ENCODE measurements at places on chromosomes 16 and 17.

- DNase-seq: no peak
Measured at GRCh38 chr17:79272666-79273219, 198.1 kb downstream of the ENGASE start.

DNA sequence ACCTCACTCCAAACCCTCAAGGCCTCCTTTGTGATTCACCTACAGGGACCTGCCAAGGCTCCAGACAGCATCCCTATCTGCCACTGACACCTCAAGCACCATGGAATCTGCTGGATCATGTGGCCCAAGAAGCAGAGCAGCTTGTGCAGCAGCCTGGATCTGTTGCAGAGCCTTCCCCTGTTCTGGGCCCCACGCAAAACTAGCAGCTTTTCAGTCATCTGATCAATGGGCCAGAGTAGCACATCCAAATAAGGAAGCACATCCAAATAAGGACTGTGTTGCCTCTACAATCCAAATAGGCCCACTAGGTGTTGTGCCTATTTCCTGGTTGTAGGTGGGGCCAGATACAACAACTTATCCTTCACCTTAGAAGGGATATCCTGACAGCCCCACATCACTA lies 97.1 kb upstream of the GNAO1 start:
- DNase-seq: no peak

DNA sequence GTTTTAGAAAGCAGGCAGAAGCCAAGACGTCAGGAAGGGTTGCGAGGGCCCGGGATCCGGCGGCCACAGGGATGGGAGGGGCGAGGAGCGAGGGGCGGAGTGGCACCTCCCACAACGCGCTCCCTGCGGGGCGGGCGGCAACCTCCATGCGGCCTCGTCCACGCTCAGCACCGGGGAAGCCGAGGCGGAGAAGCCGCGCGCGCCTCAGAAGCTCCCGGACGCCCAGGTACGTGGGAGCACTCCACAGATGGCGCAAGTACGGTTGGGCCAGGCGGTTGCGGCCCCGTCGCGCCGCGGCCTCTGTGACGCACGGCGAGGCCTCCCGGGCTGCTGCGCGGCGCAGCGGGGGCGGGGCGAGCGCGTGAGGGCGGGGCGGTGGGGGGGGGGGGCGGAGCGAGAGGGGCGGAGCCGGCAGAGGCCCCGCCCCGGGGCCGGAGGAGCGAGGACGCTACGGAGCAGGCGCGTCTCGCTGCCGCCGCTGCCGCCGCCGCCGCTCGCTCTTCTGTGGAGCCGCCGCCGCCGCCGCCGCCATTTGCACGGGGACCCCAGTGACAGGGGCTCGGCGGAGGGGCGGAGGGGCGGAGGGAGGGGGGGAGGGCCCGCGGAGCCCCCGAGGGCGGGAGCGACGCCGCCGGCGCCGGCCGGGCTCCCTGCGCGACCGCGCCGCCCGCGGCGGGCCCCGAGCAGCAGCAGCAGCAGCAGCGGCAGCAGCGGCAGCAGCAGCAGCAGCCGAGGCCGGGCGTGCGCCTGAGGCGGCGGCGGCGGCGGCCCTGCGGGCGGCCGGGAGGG lies at the start of gene TENT4B:
TENT4B (plus strand) TSS at position 500 of the 789 bp plus-strand sequence. CDS start 316 bp downstream, outside the sequence.
- DNase-seq: peak; percentile 43

GRCh38 chr16:73226675-73227074 lies 178.7 kb upstream of the ZFHX3 start:
- no peak for DNase-seq

DNA sequence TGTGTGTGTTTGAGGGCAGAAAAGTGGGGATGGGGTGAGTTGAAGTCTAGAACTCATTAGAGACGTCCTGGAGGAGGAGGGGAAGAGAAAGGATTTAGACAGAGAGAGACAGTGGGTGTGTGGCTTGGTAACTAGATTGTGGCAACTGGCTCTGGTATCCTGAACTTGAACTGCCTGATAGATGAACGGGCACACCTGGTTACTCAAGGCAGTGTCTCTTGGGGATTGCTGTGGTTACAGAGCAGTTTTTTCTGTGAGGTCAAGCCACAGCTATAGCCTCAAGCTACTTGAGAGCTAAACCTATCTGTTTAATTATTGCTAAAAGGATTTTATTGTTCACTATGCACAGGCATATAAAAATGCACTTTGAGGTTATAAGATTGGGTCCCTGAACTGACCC lies 29.8 kb upstream of the MYH2 start:
- DNase-seq: no peak

DNA sequence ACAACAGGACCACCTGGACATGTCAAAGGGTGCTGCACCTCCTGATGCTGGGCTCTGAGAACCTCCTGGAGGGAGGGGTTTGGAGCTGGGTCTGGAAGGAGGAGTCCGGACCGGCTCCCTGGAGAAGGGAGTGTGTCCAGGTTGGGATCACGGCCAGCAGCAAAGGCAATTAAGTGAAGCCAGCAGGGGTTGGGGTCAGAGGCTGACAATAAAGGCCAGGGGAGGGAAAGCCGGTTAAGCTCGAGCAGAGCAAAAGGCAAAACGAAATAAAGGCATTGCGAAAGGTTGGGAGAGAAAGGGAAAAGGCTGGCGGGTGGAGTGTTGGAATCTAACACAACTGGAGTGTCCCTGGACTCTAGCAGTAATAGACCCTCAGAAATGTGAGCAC lies 992 bp upstream of the CACNG4 start:
- no peak for DNase-seq

DNA sequence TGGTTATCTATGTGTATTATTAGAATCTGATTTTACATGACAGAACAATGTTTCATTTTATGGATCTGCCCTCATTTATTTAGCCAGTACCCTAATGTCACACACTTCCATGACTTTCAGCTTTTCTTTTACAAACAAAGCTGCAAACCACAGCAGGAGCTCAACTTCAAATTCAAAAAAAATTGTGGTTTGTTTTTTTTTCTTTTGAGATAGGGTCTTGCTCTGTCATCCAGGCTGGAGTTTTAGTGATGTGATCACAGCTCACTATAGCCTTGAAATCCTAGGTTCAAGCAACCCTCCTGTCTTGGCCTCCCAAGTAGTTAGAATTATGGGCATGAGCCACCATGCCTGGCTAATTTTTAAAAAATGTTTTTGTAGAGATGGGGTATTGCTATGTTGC lies 8.2 kb upstream of the MPRIP start:
- no peak for DNase-seq

- DNase-seq: no peak
Measured at GRCh38 chr17:73750975-73751374, 106.7 kb upstream of the SDK2 start.

- DNase-seq: no peak
Measured at GRCh38 chr16:29663807-29664090, 702 bp downstream of the SPN start.

DNA sequence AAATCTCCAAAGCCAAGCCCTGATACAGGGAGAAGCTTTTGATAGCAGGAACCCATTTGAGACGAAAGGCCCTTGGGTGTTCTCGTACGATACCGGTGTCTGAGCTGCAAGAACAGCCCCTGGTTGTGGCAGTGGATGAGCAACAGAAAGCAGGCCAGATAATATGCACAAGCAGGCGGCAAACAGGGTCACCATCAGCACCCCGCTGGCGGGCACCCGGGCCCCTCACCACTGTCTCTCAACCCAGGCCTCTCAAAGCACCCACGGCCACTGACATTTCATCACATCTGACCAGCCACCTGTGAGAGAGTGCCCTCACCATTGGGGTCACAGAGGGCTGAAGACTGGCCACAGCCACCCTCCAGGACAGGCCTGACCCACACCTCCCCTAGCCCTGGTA lies 230.4 kb downstream of the C16orf78 start:
- DNase-seq: no peak

Measured in NCI-H1694 treated with DMSO at 0.1 percent for 48 hours (cell line).